ENCODE measurements at places on chromosomes 11 and 22. TPM values are rescaled to one million over a fixed set of nuclear protein-coding genes. Genes with fewer than 3 reads are reported as not detected.

DNA sequence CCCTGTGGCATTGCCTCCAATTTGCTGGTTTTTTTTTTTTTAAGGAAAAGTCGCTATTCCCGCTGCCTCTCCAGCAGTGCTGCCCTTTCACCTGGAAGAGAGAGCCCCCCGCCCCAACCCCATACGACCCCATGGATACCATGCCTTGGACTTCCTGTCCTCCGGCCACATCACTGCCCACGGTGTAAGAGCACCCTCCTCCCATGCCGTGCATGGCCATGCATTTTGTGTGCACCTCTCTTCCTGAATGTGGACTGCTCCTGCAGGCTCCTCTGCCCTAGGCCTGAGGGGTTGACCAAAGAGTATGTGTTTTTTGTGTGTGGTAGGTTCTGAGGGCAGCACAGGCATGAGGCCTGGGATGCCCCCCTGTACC is 65.6 kb upstream of the SPON1 start:
- no peaks in the 10 kb centered on the region for H3K4me1 ChIP-seq
- no peak overlapping the region for H3K4me3 ChIP-seq
- DNase-seq, result no peak
- no peak overlapping the region for H3K27ac ChIP-seq

DNA sequence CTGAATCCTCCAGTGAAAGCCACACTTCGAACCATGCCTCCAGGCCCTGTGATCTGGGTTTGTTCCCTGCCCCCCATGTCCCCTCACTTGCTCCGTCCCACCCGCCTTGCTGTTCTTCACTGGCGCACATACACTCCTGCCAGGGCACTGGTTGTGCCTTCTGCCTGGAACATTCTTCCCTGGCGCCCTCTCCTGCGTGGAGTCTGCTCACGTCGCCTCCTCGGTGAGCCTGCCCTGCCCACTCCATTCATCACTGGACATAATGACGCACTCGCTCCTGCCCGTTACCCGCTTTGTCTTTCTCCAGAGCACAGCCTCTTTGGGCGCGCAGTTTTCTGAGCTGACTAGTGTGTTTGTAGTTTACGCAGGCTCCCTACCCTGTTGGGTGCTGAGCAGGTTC is 21.0 kb upstream of the MIEF1 start:
- no peaks in the 10 kb centered on the region for H3K36me3 ChIP-seq
- peaks cover 10% of the 10 kb centered on the region for H3K27me3 ChIP-seq
- no peaks in the 10 kb centered on the region for H3K4me1 ChIP-seq
- DNase-seq, result no peak

DNA sequence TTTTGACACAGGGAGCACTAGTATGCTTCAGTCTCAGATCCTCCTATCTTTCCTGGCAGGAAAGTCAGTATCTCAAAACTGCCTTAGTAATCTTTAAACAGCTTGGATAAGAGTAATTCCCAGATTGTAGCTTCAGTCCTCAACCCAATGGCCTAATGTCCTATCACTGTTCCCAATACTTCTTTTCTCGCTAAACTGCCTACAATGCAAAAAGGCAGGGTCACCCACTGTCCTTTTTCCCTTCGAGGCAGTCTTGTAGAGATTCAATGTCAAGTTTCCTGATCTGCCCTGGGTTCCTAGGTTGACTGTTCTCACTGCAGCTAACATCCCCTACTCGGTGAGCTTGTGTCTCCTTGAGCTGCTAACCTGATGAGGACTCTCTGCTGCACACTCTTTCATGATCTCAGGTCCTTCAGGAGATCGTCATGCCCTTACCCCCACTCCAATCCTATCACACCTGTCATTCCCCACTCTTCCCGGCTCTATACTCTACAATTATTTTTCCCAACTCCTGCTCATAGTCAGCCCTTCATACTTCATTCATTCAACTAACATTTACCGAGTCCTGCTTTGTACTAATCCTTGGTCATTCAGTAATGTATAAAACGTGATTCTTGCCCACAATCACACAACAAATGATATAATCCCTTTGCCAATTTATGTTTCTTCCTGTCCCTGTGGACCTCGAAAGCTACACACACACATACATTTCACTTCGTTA is 904 bp downstream of the C2CD3 start:
- H3K36me3 ChIP-seq, result peaks cover 10% of the 10 kb centered on the region
- H3K4me1 ChIP-seq, result peaks cover 11% of the 10 kb centered on the region
- H3K4me3 ChIP-seq, result no peak overlapping the region
- DNase-seq, result no peak
- no peak overlapping the region for H3K27ac ChIP-seq

DNA sequence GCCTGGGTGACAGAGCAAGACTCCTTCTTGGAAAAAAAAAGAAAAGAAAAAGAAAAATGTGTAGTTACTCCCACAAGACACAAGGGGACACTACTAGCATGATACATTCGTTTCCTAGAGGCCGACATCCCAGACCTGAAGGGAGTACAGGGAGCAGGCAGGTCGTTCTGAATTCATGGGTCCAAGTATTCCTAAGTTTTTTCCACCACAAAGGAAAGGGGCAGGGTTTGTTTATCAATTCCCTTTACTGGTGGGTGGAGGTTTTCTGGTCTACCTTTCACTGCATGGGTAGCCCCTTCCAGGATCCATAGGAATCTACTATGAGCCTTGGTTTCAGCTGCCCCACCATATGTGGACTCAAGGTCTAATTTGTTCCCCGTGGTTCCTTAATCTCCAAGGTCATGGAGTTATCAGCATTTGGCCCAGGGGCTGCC is 11.8 kb downstream of the TIGD3 start:
- no peaks in the 10 kb centered on the region for H3K36me3 ChIP-seq
- no peak overlapping the region for H3K4me3 ChIP-seq
- peak; percentile 82 for DNase-seq
- H3K27me3 ChIP-seq, result peaks cover 2% of the 10 kb centered on the region
- H3K4me1 ChIP-seq, result peaks cover 13% of the 10 kb centered on the region
- H3K27ac ChIP-seq, result no peak overlapping the region

DNA sequence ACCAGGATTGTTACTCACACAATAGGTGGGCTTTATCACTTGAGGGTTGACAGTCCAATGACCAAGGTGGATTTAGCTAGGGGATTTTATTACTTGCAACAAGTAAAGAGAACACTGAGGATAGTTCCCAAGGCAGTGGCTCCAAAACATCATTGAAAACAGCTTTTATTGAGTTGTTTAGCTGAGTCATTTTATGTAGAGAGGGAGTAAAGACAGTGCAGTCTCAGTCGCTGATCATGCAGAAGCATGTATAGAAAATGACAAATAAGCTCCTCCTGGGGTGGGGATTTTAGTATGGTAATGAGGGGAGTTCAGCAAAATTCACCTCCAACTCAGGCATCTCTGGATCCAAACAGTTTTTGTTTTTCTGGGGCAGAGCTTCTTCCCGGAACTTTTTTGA is 163.0 kb upstream of the CCDC179 start:
- H3K27me3 ChIP-seq, result no peaks in the 10 kb centered on the region
- H3K27ac ChIP-seq, result no peak overlapping the region
- peaks cover 13% of the 10 kb centered on the region for H3K4me1 ChIP-seq
- H3K4me3 ChIP-seq, result no peak overlapping the region
- no peaks in the 10 kb centered on the region for H3K36me3 ChIP-seq

GRCh38 chr22:35152316-35152715 is 86.4 kb downstream of the ISX start:
- no peak overlapping the region for H3K27ac ChIP-seq
- peaks cover 12% of the 10 kb centered on the region for H3K27me3 ChIP-seq
- no peak for DNase-seq
- peaks cover 6% of the 10 kb centered on the region for H3K4me1 ChIP-seq
- H3K36me3 ChIP-seq, result no peaks in the 10 kb centered on the region
- H3K4me3 ChIP-seq, result no peak overlapping the region

- DNase-seq, result no peak
- no peaks in the 10 kb centered on the region for H3K27me3 ChIP-seq
- H3K27ac ChIP-seq, result no peak overlapping the region
- H3K36me3 ChIP-seq, result no peaks in the 10 kb centered on the region
- no peak overlapping the region for H3K4me3 ChIP-seq
These were observed 22.3 kb downstream of the SMCO4 start for GRCh38 chr11:93520726-93521509.

- no peak overlapping the region for H3K27ac ChIP-seq
- H3K4me3 ChIP-seq, result no peak overlapping the region
- peaks cover 3% of the 10 kb centered on the region for H3K27me3 ChIP-seq
- H3K36me3 ChIP-seq, result no peaks in the 10 kb centered on the region
- DNase-seq, result no peak
These were observed 112.5 kb upstream of the ANO3 start for GRCh38 chr11:26219183-26220117.

GRCh38 chr11:118142809-118143208 is 9.8 kb downstream of the SCN4B start:
- no peaks in the 10 kb centered on the region for H3K4me1 ChIP-seq
- no peak for DNase-seq
- H3K27me3 ChIP-seq, result peaks cover 48% of the 10 kb centered on the region
- H3K36me3 ChIP-seq, result no peaks in the 10 kb centered on the region
- no peak overlapping the region for H3K4me3 ChIP-seq
- H3K27ac ChIP-seq, result no peak overlapping the region

DNA sequence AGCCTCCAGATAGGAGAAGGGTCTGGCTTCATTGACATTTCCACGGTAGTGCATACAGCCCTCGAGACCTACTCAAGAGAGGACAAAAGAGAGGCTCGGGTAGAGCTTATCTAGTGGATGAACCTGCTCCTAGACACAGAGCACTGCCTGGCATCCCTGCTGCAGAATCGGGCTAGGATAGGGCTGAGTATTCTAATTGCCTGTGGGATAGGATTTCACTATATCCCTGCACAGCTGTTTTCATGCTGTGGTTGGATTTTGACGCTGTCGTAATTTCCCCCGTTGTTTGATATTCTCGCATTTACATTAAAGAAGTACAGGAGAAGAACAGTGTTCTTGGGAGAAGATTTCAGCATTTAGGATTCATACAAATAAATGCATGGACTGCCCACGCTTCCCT is 107.8 kb downstream of the KIRREL3 start:
- no peak overlapping the region for H3K27ac ChIP-seq
- H3K36me3 ChIP-seq, result peaks cover 57% of the 10 kb centered on the region
- no peak overlapping the region for H3K4me3 ChIP-seq
- H3K4me1 ChIP-seq, result peaks cover 31% of the 10 kb centered on the region

DNA sequence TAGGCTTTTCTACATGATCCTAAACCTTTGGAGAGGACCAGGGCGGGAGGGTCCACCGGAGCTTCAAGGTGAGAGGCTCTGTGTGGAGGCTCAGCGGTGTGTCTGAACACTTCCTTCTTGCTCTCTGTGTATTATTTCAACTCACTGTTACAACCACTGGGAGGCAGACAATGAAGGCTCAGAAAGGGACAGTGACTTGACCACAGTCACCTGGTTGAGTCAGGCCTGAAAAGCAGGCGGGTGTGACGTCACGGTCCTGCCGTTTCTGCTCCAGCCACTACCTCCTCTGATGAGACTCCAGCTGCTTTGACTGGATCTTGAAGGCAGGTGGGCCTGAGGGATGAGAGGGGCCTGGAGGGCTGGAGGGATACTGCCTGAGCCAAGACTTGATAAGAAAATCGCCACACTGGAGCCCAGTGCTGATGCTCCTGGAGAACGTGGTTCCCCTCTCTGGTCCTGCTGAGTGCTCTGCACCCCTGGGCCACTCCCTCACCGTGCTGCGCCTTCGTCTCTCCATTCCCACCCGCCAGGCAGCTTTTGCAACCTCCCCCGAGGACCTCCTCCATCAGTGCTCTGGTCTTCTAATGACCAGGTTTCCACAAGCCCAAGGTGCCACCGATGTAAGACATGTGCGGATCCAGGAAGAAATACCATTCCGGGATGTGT is 27.9 kb downstream of the KCNC1 start:
- no peak overlapping the region for H3K27ac ChIP-seq
- 0 out of 2 replicates have a peak, but pooled peaks cover 4% of the 10 kb centered on the region for H3K4me1 ChIP-seq
- no peak overlapping the region for H3K4me3 ChIP-seq
- no peak for DNase-seq

- H3K36me3 ChIP-seq, result peaks cover 5% of the 10 kb centered on the region
- H3K4me3 ChIP-seq, result peak overlapping the region; percentile 52
- peaks cover 55% of the 10 kb centered on the region for H3K4me1 ChIP-seq
- no peak for DNase-seq
These were observed 193.5 kb upstream of the SNX19 start for GRCh38 chr11:131109790-131110189.

GRCh38 chr22:46041642-46042041 is 64.7 kb upstream of the WNT7B start:
- H3K4me3 ChIP-seq, result no peak overlapping the region
- no peaks in the 10 kb centered on the region for H3K36me3 ChIP-seq
- H3K27ac ChIP-seq, result no peak overlapping the region

GRCh38 chr22:39242595-39243438 is 2.0 kb downstream of the PDGFB start:
- no peaks in the 10 kb centered on the region for H3K36me3 ChIP-seq
- peaks cover 11% of the 10 kb centered on the region for H3K4me1 ChIP-seq
- peaks cover 33% of the 10 kb centered on the region for H3K27me3 ChIP-seq
- no peak overlapping the region for H3K27ac ChIP-seq

- peak; percentile 71 for DNase-seq
- peak overlapping the region; percentile 29 for H3K4me3 ChIP-seq
- peak overlapping the region; percentile 77 for H3K27ac ChIP-seq
- peaks cover 14% of the 10 kb centered on the region for H3K27me3 ChIP-seq
- H3K4me1 ChIP-seq, result peaks cover 30% of the 10 kb centered on the region
- no peaks in the 10 kb centered on the region for H3K36me3 ChIP-seq
These were observed 35.8 kb upstream of the MYOD1 start for GRCh38 chr11:17683377-17684161.

DNA sequence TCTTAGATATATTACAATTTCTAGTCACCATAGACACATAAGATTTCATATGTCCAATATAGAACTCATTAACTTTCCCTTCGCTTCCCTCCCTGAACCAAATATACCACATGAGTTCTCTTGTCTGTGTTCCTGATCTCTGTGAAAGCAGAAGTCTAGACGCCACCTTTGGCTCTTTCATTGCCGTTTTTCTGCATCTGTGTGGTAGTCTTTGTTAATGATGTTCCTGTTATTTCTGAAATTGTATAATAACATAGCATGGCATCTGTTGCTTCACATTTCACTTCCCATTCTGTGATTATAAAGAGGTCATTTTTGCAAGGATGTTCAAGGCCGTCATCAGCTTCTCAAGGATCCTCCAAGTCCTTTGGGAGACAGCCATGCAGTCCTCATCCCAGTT is 58.5 kb downstream of the NCAM1 start:
- no peak overlapping the region for H3K27ac ChIP-seq
- H3K4me3 ChIP-seq, result no peak overlapping the region
- no peak for DNase-seq
- H3K27me3 ChIP-seq, result no peaks in the 10 kb centered on the region
- no peaks in the 10 kb centered on the region for H3K36me3 ChIP-seq

GRCh38 chr11:44282620-44283019 is 27.3 kb downstream of the ALX4 start:
- peaks cover 18% of the 10 kb centered on the region for H3K27me3 ChIP-seq
- no peaks in the 10 kb centered on the region for H3K36me3 ChIP-seq
- no peak for DNase-seq
- no peak overlapping the region for H3K4me3 ChIP-seq
- peaks cover 19% of the 10 kb centered on the region for H3K4me1 ChIP-seq

ADM2 gene
- 3.6 TPM for total RNA-seq

SCGB1D1 gene
- not detected for total RNA-seq

ACR gene
- not detected for total RNA-seq

DDX25 gene
- not detected for total RNA-seq

LARGE2 gene
- total RNA-seq, result not detected

CD6 gene
- total RNA-seq, result not detected

SLC5A12 gene
- total RNA-seq, result not detected
